T-cell (primary cell): ENCODE measurements at places on chromosomes 5 and 9.
A peak's percentile ranks its signal among the peaks of the same experiment; 100 is the strongest.

- peak; percentile 47 for DNase-seq
These were observed 54.1 kb downstream of the USP20 start for GRCh38 chr9:129889122-129889940.

GRCh38 chr5:34699155-34700077 is 43.3 kb downstream of the RAI14 start:
- no peak for DNase-seq

DNA sequence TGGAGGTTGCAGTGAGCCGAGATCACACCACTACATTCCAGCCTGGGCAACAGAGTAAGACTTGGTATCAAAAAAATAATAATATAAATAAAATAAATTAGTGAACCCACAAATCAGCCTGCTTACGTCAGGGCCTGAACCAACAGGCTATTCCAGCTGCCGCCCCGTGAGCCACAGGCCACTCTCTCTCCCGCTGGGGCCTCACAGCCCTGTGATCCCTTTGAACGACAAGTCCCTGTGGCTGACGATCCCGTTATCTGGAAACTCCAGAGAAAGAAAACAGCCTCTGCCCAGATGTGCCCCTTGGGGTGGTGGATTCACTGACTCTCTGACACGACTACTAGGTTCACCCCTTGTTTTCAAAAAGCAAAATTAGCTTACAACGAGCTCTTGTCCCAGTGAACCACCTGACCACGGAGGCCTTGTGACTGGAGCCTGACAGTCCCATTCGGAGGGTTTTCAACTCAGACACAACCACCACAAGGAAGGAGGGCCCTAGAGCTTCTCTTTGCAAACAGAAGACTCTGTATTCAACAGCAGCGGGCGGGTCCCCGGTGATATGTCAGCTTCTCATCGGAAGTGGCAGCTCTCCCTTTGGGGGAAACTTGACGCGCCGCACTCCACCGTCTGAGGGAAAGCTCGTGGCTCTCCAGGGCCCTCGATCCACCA is 4.4 kb upstream of the DIPK1B start:
- DNase-seq = no peak

DNA sequence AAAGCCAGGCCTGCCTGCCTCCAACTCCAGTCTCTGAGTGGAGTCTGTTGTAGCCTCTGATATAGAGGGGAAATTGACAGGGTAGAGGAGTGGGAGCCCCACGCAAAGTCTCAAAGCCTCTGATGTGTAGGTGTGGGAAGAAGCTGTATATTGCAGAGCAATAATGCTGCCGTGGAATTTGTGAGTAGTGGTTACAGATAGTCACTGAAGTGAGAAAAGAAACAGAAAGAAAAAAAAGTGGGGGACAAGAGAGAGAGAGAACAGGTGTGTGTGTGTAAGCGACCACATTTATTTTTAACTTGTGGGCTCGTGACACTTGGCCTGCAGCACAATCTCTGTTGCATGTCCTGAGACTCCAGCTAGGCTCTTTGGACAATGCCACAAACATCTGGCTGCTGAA is 227.8 kb downstream of the NSG2 start:
- no peak for DNase-seq

- DNase-seq = no peak
These were observed 104.6 kb upstream of the MAN2A1 start for GRCh38 chr5:109584986-109585599.

DNA sequence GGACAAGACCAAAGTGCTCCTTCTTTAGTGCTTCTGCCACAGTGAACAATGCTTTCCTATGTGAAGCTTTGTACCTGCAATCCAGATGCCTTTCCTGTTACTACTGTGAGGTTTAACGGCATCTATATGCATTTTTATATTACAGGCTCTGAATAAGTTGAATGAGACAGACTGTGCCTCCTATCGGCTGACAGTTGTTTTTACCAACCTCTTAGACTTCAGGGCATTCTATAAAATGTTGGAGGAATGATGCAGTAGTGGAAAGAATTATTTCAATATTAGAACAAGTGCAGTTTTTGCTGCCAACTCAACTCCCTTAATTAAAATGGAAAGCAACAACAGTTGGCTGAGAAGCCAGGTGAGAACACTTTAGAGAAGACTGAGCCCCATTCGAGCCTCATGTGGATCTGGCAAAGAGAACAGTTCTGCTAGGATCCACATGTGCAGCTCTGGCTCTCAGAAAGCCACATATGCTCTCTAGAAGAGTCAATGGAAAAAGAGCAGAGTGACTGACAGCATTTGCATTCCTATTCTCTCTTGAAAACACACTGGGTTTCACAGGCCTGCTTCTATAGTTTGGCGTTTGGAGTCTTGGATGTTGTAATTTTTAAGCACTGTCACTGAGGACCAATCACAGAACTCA is 147.5 kb downstream of the LURAP1L start:
- DNase-seq = no peak
